ENCODE measurements at places on chromosomes 12 and 14. TPM values are rescaled to one million over a fixed set of nuclear protein-coding genes. Genes with fewer than 3 reads are reported as not detected.

GRCh38 chr12:131309700-131310099 is 356.0 kb downstream of the ADGRD1 start:
- no peak overlapping the region for H3K27ac ChIP-seq
- H3K4me3 ChIP-seq: no peak overlapping the region

DNA sequence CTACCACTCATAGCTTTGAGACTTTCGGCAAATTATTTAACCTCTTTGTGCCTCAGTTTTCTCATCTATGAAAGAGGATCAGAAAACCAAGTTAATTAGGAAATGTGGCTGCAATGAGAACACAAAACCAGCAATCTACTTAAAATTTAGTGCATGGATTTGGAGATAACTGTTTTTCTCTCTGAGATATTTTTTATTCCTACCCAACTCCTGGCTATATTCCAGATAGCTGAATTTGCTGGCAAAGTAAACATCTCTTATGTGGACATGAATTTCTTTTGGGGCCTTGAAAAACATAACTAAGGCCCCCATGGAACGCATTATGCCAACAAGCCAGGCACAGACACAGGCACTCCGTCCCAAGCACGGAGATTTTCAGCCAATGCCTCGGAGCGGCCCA is 53.4 kb upstream of the FOXN3 start:
- peaks cover 8% of the 10 kb centered on the region for H3K4me1 ChIP-seq
- no peak for DNase-seq
- H3K4me3 ChIP-seq: no peak overlapping the region

DNA sequence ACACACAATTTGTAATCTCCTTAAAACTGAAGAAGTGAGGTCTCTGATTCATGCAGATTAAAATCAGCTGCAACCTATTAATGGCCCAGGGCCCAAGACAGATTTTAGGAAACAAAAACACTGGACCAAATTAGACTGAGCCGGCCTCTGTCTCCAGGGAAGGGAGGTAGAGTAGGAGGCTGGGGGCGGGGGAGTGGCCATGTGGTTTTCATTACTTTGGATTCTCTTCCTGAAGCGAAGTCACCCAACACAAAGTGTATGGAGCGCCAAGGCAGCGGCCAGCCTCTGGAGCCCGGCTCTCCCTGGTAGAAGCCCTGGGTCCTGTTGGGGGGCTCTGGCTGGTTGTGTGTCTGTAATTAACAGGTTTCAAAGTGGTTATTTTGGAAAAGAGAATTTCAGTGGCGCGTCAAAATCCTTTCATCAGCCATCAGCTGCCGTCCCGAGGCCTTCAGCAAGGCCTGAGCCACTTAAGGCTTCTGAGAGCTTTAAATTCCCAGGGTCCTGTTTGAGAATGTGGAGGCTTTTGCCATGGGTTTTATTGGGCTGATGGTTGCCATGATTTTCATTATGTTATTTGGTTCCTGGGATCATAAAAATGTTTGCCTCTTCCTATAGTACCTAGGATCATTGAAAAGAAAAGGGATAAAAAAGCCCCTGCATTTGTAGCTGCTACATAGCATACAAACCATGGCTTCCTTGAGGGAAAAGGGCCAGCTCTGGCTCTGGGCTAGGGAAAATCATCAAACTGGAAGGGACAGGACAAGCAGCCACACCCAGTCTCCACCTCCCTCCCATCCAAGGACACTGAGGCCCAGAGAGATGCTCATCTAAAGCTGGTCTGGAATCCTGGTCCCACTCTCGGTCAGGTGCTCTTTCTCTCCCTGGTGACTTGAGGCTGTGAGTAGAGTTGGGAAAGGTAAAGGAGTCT is 282.4 kb downstream of the ZFP36L1 start:
- H3K36me3 ChIP-seq: no peaks in the 10 kb centered on the region
- H3K27me3 ChIP-seq: no peaks in the 10 kb centered on the region
- H3K4me1 ChIP-seq: peaks cover 52% of the 10 kb centered on the region
- DNase-seq: no peak
- no peak overlapping the region for H3K4me3 ChIP-seq

CLEC1B gene
- total RNA-seq: 0.95 TPM

DNA sequence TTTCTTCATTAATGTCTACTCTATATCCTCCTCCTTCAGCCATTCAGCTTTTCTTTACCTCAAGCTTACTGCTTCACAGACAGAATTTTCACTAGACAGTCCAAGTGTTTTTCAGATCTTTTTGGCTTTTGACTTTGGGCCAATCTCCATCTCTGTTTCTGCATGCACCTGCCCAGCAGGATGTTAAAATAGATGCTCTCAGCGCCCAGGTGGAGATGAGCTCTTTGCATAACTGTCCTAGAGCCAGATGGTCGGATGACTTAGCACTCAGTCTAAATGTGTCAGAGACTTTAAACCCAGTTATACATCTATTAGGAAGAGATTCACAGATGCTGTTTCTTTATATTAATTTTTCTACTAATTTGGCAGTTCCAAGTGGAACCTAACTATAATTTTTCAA is 80.3 kb upstream of the SSTR1 start:
- no peak overlapping the region for H3K4me3 ChIP-seq
- DNase-seq: no peak
- H3K27me3 ChIP-seq: no peaks in the 10 kb centered on the region
- H3K27ac ChIP-seq: no peak overlapping the region
- H3K4me1 ChIP-seq: no peaks in the 10 kb centered on the region

GRCh38 chr12:104353012-104353981 is 49.8 kb downstream of the EID3 start:
- no peak for DNase-seq
- no peak overlapping the region for H3K27ac ChIP-seq
- H3K4me3 ChIP-seq: no peak overlapping the region
- H3K36me3 ChIP-seq: peaks cover 57% of the 10 kb centered on the region

DNA sequence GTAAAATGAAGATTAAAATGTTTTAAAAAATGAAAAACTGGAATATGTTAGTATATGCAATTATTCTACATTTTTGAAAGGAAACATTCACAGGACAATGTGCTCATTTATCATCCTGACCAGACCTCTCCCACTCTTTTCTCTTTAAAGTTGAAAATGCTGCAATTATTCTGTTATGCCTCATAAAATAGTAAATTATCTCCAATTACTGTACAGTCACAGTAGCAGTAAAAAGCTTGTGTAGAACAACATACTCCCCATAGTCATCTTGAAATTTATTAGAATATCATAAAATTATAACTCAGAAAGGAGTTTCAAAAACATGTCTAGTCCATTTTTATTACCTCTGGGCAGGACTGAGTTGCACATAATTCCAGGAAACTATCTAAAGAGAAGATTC is 250.3 kb downstream of the SYT1 start:
- no peak overlapping the region for H3K27ac ChIP-seq
- no peaks in the 10 kb centered on the region for H3K36me3 ChIP-seq
- no peaks in the 10 kb centered on the region for H3K4me1 ChIP-seq
- no peaks in the 10 kb centered on the region for H3K27me3 ChIP-seq

- peaks cover 10% of the 10 kb centered on the region for H3K27me3 ChIP-seq
- no peak overlapping the region for H3K27ac ChIP-seq
- H3K4me1 ChIP-seq: no peaks in the 10 kb centered on the region
- no peak for DNase-seq
Measured at GRCh38 chr12:49888461-49889151, 15.1 kb downstream of the FAIM2 start.

C12orf54 gene
- total RNA-seq: 0.53 TPM

DNA sequence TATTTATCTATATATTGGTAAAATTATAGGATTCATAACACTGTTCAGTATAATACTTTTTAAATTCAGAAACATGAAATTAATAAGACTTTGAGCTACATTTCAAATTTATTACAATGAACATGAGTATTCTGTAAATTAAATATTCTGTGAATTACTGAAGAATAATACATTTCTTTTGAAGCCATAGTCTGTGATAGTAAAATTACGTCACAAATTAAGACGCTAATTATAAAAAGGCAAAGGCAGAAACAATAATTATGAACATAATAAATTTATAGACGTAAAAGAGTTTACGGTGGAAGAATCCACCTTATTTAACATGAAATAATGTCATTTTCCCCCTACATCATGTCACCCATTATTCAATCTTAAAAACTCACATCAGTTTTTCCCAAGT is 118.9 kb downstream of the NOVA1 start:
- no peaks in the 10 kb centered on the region for H3K4me1 ChIP-seq
- no peaks in the 10 kb centered on the region for H3K36me3 ChIP-seq
- no peak overlapping the region for H3K27ac ChIP-seq

DNA sequence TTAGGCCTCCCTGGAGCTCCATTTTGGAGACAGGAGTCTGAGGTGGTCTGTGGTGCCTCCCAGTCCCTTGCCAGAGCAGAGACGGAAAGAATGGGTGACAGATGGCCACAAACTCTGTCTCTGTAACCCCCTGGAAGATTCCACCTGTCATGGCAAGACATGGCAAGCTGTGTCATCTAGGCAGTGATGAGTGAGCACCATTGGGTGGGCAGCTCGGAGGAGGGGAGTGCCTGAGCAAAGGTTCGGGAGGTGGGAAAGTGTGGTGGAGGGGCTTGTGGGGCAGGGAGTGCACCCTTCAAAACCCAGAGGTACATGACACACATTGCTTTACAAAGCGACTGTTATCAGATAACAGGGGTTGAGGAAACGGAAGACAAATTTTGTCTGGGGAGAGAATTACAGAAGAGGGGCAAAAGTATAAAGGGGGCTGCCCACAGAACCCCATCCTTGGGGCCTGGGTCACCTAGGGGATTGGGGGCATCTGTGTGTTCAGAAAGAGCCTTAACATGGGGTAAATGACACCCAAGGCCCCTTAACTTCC is 3.5 kb downstream of the RIN3 start:
- peaks cover 62% of the 10 kb centered on the region for H3K4me1 ChIP-seq
- no peak overlapping the region for H3K4me3 ChIP-seq
- peak overlapping the region; percentile 18 for H3K27ac ChIP-seq
- no peaks in the 10 kb centered on the region for H3K36me3 ChIP-seq
- DNase-seq: no peak

GARIN6 gene
- total RNA-seq: not detected

- no peak for DNase-seq
- no peaks in the 10 kb centered on the region for H3K27me3 ChIP-seq
- H3K36me3 ChIP-seq: no peaks in the 10 kb centered on the region
- H3K4me3 ChIP-seq: no peak overlapping the region
Measured at GRCh38 chr14:79091381-79091963, 921.3 kb downstream of the NRXN3 start.

GRCh38 chr12:103647267-103647666 is 60.2 kb downstream of the STAB2 start:
- H3K27me3 ChIP-seq: no peaks in the 10 kb centered on the region
- H3K27ac ChIP-seq: no peak overlapping the region
- no peak overlapping the region for H3K4me3 ChIP-seq

DNA sequence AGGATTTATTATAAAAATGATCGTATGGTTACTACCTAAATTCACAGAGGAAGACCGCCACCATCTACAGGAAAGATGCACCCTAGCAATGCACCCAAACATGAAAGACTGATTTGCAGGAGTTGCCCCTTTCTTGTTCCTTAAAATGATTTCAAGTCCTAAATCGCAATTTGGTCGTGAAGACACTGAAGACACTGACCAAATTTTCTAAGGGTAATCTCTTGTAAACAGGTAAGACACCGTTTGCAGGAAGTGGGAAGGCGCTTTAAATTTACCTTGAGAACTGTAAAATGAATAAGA is 1.0 kb downstream of the SOS2 start:
- DNase-seq: no peak
- no peaks in the 10 kb centered on the region for H3K36me3 ChIP-seq
- H3K4me3 ChIP-seq: peak overlapping the region; percentile 79

KRT79 gene
- 3.9 TPM for total RNA-seq

NKX2-1 gene
- total RNA-seq: 180 TPM

SERPINA12 gene
- total RNA-seq: not detected

- H3K27ac ChIP-seq: no peak overlapping the region
- H3K27me3 ChIP-seq: no peaks in the 10 kb centered on the region
- H3K4me1 ChIP-seq: peaks cover 15% of the 10 kb centered on the region
- H3K4me3 ChIP-seq: no peak overlapping the region
- no peaks in the 10 kb centered on the region for H3K36me3 ChIP-seq
- no peak for DNase-seq
Measured at GRCh38 chr14:52349731-52350130, 35.6 kb downstream of the PTGER2 start.

DNA sequence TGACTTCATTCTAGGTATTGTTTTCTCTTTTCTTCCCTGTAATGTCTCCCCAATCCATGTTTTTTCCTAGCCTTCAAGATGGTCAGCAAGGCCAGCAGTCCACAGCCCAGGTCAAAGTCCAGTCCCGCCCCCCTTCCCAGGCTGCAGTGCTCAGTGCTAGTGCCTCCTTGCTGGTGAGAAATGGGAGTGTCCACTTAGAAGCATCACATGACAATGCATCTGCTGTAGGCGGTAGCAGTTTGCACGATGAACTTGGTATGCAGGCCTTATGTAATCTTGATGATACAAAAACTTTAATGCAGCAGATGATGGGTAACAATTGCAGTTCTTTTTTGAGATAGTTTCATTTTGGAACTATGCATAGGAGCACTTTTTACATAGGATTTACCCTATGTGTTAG is 88.4 kb downstream of the PCNX1 start:
- H3K36me3 ChIP-seq: peaks cover 5% of the 10 kb centered on the region
- H3K4me1 ChIP-seq: no peaks in the 10 kb centered on the region
- no peak for DNase-seq
- no peak overlapping the region for H3K27ac ChIP-seq
- no peak overlapping the region for H3K4me3 ChIP-seq

DNA sequence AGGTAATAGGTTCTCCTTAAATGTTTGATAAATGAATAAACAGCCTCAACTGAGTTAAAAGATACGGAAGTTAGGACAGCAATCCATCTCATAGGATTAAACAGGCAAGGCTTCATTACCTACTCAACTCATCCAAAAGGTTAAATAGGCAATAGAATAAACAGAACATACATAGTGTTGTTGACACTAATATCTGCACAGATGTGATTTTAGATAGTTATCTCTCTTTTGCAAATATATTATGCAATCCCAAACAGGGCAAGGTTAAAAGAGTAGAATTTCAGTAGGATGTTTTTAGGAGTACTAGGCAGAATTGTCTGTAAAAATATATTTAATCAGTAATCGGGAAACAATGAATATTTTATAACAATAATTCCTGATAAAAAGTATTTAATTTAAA is 276.3 kb downstream of the CPNE8 start:
- no peak for DNase-seq
- H3K4me1 ChIP-seq: no peaks in the 10 kb centered on the region
- H3K27ac ChIP-seq: no peak overlapping the region
- no peak overlapping the region for H3K4me3 ChIP-seq
- no peaks in the 10 kb centered on the region for H3K27me3 ChIP-seq

GRCh38 chr12:97250483-97250882 is 212.1 kb upstream of the RMST start:
- H3K27me3 ChIP-seq: no peaks in the 10 kb centered on the region
- no peaks in the 10 kb centered on the region for H3K36me3 ChIP-seq
- no peak overlapping the region for H3K4me3 ChIP-seq
- H3K4me1 ChIP-seq: no peaks in the 10 kb centered on the region
- H3K27ac ChIP-seq: no peak overlapping the region

- peaks cover 17% of the 10 kb centered on the region for H3K36me3 ChIP-seq
- H3K4me1 ChIP-seq: peaks cover 31% of the 10 kb centered on the region
- H3K4me3 ChIP-seq: peak overlapping the region; percentile 81
Measured at GRCh38 chr12:10214136-10214894, 1.6 kb downstream of the GABARAPL1 start.

DNA sequence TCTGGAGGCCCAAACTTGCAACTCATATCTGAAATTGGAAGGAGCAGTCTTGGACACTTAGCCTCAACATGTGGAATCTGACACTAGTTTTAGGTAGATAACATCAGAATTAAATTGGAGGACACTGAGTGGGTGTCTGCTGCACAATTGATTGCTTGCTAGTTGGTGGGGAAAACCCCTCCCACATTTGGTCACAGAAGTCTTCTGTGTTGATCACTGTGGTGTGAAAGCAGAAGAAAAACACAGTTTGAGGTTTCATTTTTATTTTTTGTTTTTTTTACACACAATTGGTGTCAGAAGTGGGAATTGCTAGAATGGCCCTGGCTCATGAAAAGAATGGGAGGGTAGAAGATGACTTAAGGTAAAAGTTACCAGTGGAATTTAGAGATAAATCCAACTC is 78.0 kb upstream of the CD163 start:
- H3K4me3 ChIP-seq: no peak overlapping the region
- no peaks in the 10 kb centered on the region for H3K27me3 ChIP-seq

GPATCH2L gene
- 50.5 TPM for total RNA-seq
